ENCODE measurements at places on chromosomes 1 and 21.

GRCh38 chr1:96865731-96866685 lies 144.4 kb downstream of the PTBP2 start:
- DNase-seq = no peak

GRCh38 chr1:43499898-43500297 lies 30.8 kb upstream of the PTPRF start:
- DNase-seq = no peak

- DNase-seq = no peak
These were observed 162.1 kb downstream of the HHAT start for GRCh38 chr1:210490781-210491180.

DNA sequence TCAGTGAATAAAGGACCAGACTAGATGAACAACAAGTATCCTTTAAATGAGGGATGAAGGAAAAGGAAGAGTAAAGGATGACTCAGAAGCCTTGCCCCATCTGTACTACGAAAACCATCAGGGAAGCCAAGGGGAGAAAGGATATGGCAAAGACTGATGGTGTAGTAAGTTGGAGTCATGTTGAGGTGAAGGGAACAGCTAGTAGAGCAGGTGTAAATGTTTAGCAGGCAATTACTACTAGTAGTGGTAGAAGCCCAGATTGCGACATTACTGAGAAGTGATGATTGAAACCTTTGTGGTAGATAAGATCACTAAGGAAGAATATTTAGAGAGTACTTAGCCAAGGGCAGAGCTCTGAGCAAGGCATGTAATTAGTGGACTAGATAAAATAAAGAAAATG lies 84.0 kb downstream of the PHTF1 start:
- no peak for DNase-seq

- no peak for DNase-seq
These were observed 132.8 kb downstream of the RERE start for GRCh38 chr1:8684590-8684989.

GRCh38 chr1:178142806-178143205 lies 48.9 kb downstream of the RASAL2 start:
- DNase-seq = no peak

DNA sequence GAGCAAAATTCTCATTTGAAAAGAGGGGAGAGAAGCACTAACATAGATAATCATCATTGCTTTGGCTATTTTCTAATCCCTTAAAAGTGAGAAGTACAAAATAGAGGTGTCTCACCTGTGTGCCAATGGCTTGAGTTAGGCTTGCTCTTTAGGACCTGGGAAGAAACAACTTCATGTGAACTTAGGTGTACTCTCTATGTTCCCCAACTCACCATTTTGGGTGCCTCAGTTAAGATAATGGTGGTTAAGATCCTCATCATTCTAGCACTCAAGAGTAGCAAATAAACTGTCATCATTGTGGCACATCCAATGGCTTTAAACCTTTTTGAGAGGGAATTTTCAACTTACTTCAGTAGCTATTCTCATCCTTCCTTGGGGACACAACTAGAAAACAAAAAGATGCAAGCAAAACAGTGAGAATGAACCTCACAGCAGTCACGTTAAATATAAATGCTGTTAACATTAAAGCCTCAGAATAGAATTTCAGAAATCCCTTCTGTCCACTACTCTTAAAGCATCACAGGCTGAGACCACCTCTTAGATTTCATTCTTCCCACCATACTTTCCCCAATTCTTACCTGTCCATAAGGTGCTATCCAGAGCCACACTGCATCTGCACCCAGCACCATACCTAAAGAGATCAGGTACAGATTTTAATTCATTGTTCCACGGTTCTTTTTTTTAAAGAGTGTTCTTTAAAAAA lies 1.2 kb downstream of the GAS5 start:
- no peak for DNase-seq

GRCh38 chr1:33328817-33329216 lies 7.9 kb upstream of the A3GALT2 start:
- DNase-seq = no peak

GRCh38 chr1:161727256-161727924 lies 6.0 kb downstream of the FCRLB start:
- DNase-seq = peak; percentile 20

- DNase-seq = no peak
These were observed 74.7 kb upstream of the OLFM3 start for GRCh38 chr1:102071451-102071850.

DNA sequence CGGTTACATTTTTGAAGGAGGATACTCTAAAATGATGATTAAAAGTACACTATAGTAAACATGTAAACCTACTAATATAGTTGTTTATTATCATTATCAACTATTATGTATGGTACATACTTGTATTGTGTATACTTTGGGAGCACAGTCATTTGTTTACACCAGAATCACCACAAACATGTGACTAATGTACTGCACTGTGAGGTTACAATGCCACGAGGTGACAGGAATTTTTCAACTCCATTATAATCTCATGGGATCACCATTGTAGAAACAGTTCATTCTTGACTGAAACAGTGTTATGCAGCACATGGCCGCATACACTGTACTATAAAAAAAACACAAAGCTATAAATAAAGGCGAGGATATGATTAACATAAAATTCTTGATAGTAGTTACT lies 44.3 kb downstream of the GPATCH2 start:
- no peak for DNase-seq

GRCh38 chr1:12620488-12620865 lies 2.5 kb upstream of the DHRS3 start:
- DNase-seq = no peak

DNA sequence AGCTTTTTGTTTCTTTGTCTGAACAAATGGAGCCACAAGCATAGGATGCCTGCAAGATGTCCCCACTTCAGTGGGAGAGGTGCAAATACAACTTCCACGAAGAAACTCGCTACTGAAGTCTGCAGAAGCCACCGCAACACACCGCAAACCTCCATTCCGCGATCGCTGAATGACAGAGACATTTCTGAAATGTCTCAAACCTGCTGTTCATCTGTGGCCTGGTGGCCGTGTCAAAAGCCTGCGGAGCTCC lies 1.0 kb downstream of the TP53BP2 start:
- no peak for DNase-seq

DNA sequence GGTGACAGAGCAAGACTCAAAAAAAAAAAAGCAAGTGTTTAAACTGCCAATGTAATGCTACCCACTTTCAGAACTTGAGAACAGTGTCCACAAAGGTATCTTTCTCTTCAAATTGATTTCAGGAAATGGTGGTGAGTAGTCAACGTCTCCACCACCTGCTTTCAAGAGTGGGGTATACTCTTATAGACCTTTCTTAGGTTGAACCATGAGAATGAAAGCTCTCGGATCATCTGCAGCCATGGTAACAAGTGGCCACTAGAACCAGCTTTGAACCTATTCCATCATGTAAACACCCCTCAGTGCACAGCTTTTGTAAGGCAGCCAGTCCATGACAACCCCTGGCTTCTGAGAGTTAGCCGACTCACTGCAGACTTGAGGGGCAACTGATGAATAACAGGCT lies 107.4 kb downstream of the NTPCR start:
- DNase-seq = no peak

GRCh38 chr1:209324901-209325871 lies 258.3 kb upstream of the CAMK1G start:
- DNase-seq = no peak

DNA sequence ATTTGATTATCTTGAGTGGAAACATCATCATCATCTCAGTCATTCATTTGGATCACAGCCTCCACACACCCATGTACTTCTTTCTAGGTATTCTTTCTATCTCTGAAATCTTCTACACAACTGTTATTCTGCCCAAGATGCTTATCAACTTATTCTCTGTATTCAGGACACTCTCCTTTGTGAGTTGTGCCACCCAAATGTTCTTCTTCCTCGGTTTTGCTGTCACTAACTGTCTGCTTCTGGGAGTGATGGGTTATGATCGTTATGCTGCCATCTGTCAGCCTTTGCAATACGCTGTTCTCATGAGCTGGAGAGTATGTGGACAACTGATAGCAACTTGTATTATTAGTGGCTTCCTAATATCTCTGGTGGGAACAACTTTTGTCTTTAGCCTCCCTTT lies 19.3 kb downstream of the OR10R2 start:
- DNase-seq = no peak

GRCh38 chr1:43207229-43207853 lies 35.2 kb downstream of the CFAP57 start:
- DNase-seq = no peak

DNA sequence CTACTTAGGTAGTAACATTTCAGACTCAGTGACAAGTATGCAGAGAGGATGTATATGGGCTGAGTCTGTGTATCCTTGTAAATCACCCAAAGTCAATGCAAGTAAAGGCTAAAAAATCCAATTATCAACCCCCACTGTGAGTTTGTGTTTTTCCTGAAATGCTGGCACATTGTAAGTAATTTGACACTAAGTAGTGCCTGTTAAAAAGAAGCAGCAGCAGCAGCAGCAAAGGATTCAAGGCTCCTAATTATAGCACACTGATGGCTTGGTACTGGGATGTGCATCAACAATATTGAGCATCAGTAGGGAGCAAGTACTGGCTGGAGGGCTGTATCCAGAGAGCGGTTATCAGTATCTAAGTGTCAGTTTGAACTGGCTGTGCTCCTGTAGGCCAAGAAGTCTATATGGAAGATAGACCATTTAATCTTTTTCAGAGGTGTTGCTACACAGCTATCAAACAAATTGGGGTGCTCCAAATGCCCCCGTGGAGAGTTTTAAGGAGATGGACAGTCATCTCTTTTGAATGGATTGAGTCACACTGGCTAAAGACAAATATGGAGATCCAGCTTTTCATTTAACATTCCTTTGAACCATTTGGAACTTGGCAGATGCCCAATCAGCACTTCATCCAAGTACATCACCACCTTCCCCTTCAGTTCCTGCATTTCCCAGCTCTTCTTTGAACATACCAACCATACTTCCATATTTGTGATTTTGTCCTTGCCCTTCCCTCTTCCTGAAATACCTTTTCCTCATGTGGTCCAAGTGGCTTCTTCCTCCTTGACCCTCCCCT lies 241.2 kb upstream of the ST6GALNAC5 start:
- no peak for DNase-seq

GRCh38 chr1:246200738-246201137 lies 306.3 kb downstream of the SMYD3 start:
- no peak for DNase-seq

- no peak for DNase-seq
These were observed 125.8 kb downstream of the CTH start for GRCh38 chr1:70536708-70537366.

DNA sequence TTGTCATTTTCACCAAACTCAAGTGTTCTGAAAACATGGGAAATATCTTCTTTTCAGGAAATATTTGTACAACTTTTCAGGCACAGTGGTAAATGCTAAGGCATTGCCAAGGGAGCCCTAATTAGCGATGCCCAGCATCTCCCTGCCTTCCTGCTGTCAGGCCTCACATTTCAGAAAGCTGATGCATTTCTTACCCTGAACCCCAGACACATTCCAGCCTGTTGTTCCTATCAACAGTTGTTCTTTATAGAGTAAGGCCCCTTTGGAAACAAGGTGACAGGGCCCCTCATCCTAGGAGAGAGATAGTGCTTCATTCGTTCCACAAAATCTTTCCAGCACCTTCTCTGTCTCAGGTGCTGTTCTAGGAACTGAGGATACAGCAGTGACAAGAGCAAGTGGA lies 135.9 kb upstream of the COA6 start:
- no peak for DNase-seq

- DNase-seq = no peak
These were observed 172.7 kb downstream of the CRB1 start for GRCh38 chr1:197440715-197441114.

GRCh38 chr21:32946654-32947053 lies 79.1 kb upstream of the OLIG2 start:
- no peak for DNase-seq

GRCh38 chr1:228469413-228470162 lies 17.6 kb upstream of the RNF187 start:
- no peak for DNase-seq

- no peak for DNase-seq
These were observed 183.5 kb upstream of the DPYD start for GRCh38 chr1:98104289-98104688.

GRCh38 chr1:240737766-240738265 lies 125.9 kb upstream of the GREM2 start:
- no peak for DNase-seq

DNA sequence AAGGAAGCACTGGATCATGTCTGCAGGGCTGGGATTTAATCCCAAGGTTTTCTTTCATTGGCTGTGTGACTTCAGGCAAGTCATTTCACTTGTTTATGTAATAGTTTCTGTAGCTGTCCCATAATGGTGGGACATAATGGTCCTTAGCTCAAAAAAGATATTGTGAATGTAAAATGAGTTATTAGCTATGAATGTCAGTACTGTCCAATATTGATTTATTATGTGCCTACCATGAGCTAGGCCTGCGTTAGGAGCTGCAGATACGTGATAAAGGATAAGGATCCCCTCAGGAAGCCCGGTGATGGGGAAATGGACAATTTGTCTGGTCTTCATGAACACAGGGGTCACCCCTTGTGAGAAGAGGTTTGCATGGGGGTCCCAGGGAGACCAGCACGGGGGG lies 95.8 kb downstream of the PLXNA2 start:
- DNase-seq = no peak

DNA sequence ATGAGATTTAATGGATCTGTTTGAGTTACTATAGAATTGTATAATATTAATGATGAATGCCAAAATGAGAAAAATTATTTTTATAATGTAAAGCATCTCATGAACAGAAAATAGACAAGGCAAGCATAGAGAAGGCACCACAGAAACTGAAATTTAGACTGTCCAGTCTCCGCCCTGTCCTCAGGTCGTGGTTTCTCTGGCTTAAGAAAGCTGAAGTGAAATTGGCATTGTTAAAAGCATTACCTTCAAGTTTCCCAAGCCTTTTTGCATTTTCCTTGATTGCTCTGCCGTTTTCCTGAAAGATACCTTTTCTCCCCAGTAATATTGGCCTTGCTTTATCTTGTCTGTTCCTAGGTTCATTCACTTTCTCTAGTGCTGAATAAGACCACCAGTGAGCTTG lies 58.0 kb downstream of the VPS13D start:
- DNase-seq = no peak

DNA sequence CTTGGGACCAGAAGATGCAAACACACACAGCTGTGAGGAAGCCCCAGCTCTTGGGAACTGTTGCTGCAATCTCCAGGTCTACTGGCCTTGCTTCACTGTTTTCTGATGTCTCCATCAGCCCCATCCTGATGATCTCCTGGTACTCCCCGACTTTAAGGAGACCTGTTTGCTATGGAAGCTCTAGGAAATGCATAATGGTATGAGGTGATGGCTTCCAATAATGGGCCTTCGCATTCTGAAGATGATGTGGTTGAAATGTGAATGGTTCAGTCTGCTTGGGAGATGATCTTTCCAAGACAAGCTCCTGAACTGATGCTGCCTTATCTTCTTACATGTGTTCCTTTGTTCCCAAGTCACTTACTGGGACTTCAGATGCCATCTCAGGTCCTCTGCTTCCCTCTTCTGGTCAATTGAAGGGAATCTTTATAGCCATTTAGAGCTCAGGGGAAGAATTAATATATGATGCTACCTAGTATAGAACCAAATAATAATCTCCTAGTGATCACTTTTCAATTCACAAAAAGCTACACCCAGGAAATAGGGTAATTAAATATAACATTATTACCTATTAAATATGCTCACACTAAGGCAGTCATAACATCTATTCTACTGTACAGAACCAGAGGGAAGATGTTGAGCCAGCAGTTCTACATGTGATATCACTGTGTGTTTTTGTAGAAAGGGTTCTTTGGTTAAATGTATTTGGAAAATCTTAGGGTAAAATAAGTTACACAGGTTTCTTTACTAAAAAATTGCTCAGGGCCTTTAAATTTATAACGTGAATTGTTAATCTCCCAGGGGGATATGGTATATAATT lies 73.9 kb upstream of the VTCN1 start:
- DNase-seq = peak; percentile 19

GRCh38 chr21:34886240-34887104 lies 162.6 kb downstream of the RUNX1 start:
- peak; percentile 80 for DNase-seq

GRCh38 chr1:117147856-117148588 lies 26.5 kb upstream of the TRIM45 start:
- DNase-seq = no peak
